ENCODE measurements at places on chromosomes 3 and 15.

DNA sequence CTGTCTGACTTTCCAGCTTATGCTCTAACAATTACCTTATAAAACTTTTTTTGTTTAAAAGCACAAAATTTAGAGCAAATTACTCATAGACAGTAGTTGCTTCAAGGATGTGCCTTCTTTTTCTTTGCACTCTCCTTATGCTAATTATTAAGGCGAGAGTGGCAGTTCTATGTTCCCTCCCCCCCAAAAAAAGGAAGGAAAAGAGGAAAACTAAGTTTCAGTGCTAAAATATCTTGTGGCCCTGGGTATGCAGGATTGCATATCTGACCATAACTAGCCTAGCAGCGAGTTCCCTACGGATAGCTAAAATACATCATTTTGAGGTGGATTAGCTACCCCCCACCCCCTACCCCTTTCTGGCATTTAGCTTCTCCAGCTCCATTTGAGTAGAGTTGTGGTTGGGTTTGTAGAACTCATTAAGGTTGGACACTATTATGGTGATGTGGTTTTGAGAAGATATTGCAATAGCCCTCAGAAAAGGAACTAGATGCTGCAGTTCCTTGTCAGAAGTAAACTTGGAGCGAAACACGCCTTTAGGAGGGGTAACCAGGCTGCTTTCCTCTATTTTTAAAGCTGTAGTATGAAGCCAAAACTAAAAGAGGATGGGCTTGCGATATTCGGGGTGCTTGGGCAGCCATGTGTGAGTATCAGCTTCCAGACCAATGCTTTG is 174.6 kb downstream of the AKAP13 start:
- no peak for DNase-seq

DNA sequence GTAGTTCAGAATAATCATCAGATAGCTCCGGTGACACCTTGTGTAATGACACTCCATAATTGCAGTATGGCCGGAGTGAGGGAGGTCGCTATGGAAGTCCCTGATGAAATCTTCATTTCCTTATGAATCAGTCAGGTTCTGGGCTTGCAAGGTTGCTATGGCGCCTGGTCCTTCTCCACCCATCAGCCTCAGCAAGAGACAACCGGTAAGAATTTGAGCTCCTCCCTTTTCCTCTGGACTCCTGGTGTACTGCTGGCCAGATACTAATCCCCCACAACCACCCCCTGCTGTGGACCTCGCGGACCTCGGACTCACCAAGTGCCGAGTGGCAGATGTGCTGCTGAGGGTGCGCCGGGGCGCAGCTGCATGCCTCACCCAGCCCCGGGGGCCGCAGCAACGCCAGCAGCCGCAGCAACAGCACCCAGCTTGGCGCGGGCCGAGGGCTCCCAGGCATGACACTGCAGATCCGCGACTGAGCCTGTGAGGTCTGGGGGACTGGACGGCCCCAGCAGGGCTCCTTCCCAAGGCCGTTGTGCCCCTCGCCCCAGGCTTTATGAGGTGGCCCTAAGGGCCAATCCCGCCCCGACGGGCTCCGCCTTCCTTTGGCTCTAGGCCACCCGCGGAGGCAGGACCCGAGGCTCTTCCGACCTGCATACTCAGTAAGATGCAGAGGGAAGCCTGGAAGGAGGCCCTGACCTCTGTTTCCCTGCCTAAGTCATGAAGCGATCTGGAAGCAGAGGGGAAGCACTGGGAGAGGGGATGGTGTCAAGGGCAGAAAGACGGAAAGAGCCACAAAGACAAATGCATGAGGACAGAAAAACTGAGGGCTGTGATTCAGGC is at the start of gene TIMP4:
TIMP4 (minus strand) TSS at position 526 of the 840 bp plus-strand sequence; CDS start at position 454, 72 bp downstream.
- no peak for DNase-seq

DNA sequence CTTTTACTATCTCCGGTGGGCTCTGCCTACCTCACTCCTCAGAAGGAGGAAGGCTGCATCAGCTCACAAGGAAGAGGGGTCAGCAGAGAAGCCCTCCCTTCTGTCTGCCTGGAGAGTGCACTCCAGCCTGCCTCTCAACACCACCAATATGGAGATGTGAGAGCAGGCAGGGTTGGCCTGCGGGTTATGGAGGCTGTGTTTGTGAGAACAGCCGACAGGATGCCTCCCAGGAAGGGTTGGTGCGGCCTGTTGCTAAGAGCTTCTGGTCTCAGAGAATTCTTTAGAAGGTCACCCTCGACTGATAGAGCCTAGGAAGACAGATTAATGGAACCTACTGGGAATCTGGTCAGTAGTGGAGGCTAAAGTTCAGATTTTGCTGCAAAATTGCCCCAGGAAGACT is 326.1 kb downstream of the NTRK3 start:
- no peak for DNase-seq

- no peak for DNase-seq
Observed at GRCh38 chr3:38371541-38372213, 25.1 kb downstream of the XYLB start.

DNA sequence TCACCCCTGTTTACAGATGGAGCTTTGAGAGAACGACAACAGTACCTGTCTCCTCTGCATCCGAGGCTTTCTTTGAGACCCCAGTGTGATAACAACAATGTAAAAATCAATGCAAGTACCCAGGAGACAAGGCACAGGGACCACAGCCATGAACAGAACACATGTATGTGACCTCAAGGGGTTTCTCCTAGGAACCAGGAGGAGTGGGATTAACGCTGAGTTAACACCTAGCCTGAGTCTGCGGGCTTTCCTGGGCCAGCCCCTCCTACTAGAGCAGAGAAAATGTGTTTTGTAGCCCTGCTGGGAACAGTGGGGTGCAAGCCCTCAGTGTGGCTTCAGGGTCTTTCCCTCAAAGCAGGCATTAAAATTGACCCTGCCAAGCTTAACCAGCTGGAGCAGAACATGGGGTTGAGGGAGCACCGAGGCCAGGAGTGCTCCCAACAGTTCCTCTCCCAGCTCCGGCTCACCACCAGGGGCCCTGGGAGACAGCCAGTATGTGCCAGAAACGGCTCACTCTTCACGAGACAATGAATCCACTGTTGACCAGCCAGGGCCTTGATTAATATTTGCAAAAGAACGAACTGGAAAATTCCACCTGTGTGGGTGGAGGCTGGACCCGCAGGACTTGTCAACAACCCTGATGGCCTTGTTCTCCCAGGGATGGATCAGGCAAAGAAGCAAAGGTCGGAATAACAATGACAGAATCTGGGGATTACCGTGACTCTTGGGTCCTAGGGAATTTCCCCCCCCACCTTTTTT is 3.6 kb downstream of the CHDH start:
- no peak for DNase-seq

- DNase-seq = peak; percentile 26
Observed at GRCh38 chr3:112560721-112561483, 860 bp downstream of the ATG3 start.

DNA sequence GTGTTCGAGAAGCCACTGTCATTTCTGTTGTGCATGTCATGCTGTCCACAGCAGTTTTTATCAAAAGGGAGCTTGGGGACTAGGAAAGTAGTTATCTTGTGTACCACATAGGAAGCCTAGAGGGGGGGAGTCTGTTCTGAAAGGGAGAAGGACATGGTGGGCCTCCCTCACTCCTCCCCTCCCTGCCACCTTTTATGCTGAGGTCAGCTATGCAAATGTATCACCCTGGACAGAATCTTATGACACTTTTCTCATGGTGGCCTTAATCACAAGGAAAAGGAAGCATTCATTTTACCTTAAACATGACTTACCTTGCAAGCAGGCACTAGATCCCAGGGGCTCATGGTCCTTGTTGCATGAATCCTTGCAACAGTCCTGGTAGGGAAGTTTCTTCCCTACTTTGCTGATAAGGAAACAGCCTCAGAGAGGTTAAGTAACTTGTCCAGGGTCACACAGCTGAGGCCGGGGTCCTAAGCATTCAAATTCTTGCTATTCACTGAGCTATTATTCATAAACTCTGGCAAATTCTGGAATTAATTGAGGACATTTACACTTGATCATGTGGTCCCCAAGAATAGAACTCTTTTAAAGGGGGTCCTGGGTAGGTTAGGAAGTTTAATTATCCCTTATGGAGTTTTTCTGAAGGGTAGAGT is 81.1 kb upstream of the SLC6A1 start:
- no peak for DNase-seq

- no peak for DNase-seq
Observed at GRCh38 chr3:53069422-53070068, 23.7 kb upstream of the SFMBT1 start.

GRCh38 chr3:23760325-23760724 is 45.4 kb upstream of the UBE2E1 start:
- no peak for DNase-seq

DNA sequence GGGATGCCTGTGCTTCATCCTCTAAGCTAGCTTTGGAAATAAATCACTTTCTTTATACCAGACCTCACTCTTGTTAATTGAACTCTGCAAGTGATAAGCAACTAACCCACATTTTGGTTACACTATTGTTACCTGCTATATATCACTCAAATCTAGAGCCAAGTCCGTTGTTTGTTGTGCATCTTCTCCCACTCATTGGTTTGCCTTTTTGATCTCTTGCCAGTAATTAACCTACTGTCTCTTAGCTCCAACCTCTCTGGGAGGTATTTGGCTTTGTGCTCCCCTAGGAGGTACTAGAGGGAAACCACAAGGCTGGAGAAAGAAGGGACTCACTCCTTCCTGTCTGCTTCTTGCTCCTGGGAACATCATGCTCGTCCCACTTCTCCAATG is 12.8 kb upstream of the CRBN start:
- no peak for DNase-seq

GRCh38 chr15:79455361-79455760 is 23.2 kb downstream of the MINAR1 start:
- DNase-seq = no peak

- no peak for DNase-seq
Observed at GRCh38 chr3:46931631-46932331, 44.8 kb downstream of the CCDC12 start.
